PC-3 (cell line): ENCODE measurements at places on chromosomes 2 and 18. TPM values are rescaled to one million over a fixed set of nuclear protein-coding genes. Genes with fewer than 3 reads are reported as not detected.

SP110 gene
- 3.5 and 6.7 TPM in 2 replicates for total RNA-seq

GRCh38 chr2:232574674-232575403 is 24.4 kb downstream of the EIF4E2 start:
- H3K4me1 ChIP-seq: peaks cover 8% of the 10 kb centered on the region; the same call in 1 of the 2 replicates
- no peak overlapping the region for H3K4me3 ChIP-seq
- H3K27ac ChIP-seq: peak overlapping the region; percentile 25; the same call in 1 of the 2 replicates
- H3K27me3 ChIP-seq: no peaks in the 10 kb centered on the region

REG1B gene
- total RNA-seq: not detected in 2 replicates

DNA sequence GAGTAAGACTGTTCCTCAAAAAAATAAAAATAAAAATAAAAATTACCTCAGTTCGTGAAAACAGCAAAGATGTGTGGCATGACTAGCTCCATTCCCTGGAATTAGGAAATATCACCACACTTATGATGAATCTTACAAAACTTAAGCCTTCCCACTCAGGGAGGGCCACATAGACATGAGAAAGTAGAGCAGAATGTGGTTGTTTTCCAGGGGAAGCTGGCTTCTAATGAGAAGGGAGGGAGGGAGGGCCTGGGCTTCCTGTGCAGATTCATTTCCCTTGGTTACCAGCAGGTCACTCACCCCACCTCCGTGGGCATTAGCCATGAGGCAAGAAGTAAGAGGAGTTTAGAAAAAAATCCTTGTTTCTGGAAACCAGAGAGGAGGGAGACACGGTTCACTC is 95.9 kb upstream of the RMDN2 start:
- H3K27ac ChIP-seq: no peak overlapping the region
- no peaks in the 10 kb centered on the region for H3K36me3 ChIP-seq

DNA sequence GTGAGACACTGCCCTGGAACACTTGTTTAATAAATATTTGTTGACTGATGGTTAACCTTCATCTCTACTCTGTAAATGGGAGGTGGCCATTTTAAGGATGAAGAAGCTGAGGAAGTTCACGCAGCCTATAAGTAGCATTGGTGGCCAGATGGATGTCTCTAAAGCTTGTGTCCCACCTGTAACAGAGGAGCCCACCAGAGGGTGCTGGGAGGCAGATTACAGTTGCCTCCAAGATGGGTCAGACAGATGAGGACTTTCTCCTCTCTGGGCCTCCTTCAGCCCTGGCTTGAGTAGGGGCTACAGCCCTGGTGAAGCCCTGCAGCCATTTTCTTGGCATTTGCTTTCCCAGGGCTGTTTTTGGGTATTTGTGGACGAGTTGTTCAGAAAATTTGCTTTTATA is 45.0 kb upstream of the MCFD2 start:
- peaks cover 40% of the 10 kb centered on the region for H3K4me1 ChIP-seq
- H3K4me3 ChIP-seq: no peak overlapping the region

TLX2 gene
- total RNA-seq: 3.1 and 3.4 TPM in 2 replicates

- H3K27ac ChIP-seq: no peak overlapping the region
- H3K4me3 ChIP-seq: no peak overlapping the region
- no peaks in the 10 kb centered on the region for H3K27me3 ChIP-seq
- no peaks in the 10 kb centered on the region for H3K36me3 ChIP-seq
- DNase-seq: no peak
- H3K4me1 ChIP-seq: no peaks in the 10 kb centered on the region
These were observed 81.8 kb downstream of the INPP5D start for GRCh38 chr2:233141901-233142300.

- H3K27ac ChIP-seq: no peak overlapping the region
These were observed 7.5 kb downstream of the COL6A3 start for GRCh38 chr2:237406371-237406895.

KRTCAP3 gene
- 0.22 TPM in 1 of 2 replicates, not detected in the other for total RNA-seq

SLC19A3 gene
- 0.26 TPM in 1 of 2 replicates, not detected in the other for total RNA-seq

TMEM182 gene
- total RNA-seq: 4.5 and 6.5 TPM in 2 replicates

DNA sequence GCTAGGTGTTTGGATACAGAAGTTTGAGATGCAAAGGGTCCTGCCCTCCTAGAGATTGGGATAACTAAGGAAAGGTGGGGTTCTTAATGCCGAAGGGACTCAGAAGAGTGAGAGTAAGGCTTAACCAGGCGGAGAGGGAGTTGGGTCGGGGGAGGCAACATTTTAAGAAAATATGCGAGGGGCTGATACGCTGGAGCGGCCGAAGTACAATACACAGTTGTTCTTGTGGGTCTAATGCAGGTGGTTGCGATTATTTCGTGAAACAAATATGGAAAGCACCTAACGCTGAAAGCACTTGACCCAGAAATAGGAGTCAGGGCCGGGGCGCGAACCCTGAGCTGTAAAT is 344 bp upstream of the MRPL33 start:
- no peaks in the 10 kb centered on the region for H3K27me3 ChIP-seq
- H3K4me3 ChIP-seq: peak overlapping the region; percentile 96
- no peak for DNase-seq
- peaks cover 34% of the 10 kb centered on the region for H3K4me1 ChIP-seq
- peaks cover 14% of the 10 kb centered on the region for H3K36me3 ChIP-seq
- no peak overlapping the region for H3K27ac ChIP-seq

GRCh38 chr18:9898792-9899549 is 13.2 kb downstream of the TXNDC2 start:
- no peak overlapping the region for H3K4me3 ChIP-seq
- DNase-seq: peak; percentile 71
- peaks cover 12% of the 10 kb centered on the region for H3K4me1 ChIP-seq
- H3K27ac ChIP-seq: no peak overlapping the region

KCNS3 gene
- total RNA-seq: 5.8 and 7.9 TPM in 2 replicates

DNA sequence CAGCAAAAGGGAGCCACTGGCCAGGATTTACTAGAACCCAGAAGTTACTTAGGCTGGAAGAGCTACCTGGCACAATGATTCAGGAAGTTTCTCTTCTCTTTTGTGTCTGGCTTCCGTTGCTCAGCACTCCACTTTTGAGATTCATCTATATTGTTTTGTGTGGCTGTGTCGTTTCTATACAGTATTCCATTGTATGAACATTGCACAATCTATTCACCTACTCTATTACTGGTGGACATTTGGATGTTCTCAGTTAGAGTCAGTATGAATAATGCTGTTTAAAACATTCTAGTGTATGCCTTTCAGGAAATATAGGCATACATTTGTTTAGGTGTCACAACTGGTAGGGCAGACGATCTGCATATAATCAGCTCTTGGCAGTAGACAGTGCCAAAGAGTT is 36.3 kb upstream of the EPHA4 start:
- no peak for DNase-seq
- H3K36me3 ChIP-seq: no peaks in the 10 kb centered on the region
- H3K27me3 ChIP-seq: peaks cover 38% of the 10 kb centered on the region
- H3K4me3 ChIP-seq: no peak overlapping the region
- H3K27ac ChIP-seq: no peak overlapping the region
- no peaks in the 10 kb centered on the region for H3K4me1 ChIP-seq

DNA sequence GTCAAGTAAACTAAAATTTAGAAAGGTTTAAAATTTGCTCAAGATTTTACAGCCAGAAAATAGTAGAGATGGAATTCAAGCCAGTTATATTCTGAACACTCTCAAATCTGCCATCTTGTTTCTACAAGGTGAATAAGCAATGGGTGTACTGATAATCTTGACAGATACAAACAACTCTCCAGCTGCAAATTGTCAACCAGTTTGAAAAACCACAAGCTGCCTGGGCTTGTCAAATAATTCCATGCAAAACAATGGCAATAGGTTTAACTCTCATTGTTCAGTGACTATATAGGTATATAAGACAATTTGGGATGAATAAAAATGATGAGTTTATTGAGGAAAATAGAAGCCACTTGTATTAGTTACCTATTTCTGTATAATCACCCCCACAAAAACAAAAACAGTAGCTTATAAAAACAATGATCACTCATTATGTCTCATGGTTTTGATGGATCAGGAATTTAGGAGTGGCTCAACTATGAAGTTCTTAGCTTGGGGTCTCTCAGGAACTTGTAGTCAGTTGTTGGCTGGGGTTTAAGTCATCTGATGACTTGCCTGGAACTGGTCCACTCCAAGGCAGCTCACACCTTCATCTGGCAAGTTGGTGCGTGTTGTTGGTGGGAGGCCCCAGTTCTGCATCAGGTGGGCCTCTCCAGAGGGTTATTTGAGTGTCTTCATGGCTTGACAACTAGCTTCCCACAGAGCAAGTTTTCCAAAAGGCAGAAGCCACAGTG is 12.6 kb upstream of the EVA1A start:
- no peak overlapping the region for H3K27ac ChIP-seq
- peaks cover 33% of the 10 kb centered on the region for H3K4me1 ChIP-seq
- no peak overlapping the region for H3K4me3 ChIP-seq
- H3K27me3 ChIP-seq: no peaks in the 10 kb centered on the region
- DNase-seq: peak; percentile 30
- H3K36me3 ChIP-seq: no peaks in the 10 kb centered on the region

GRCh38 chr2:120439067-120439368 is 93.1 kb downstream of the INHBB start:
- H3K36me3 ChIP-seq: no peaks in the 10 kb centered on the region
- DNase-seq: no peak
- H3K4me1 ChIP-seq: peaks cover 35% of the 10 kb centered on the region
- no peaks in the 10 kb centered on the region for H3K27me3 ChIP-seq
- no peak overlapping the region for H3K4me3 ChIP-seq

ABCG5 gene
- total RNA-seq: not detected in 2 replicates

DNA sequence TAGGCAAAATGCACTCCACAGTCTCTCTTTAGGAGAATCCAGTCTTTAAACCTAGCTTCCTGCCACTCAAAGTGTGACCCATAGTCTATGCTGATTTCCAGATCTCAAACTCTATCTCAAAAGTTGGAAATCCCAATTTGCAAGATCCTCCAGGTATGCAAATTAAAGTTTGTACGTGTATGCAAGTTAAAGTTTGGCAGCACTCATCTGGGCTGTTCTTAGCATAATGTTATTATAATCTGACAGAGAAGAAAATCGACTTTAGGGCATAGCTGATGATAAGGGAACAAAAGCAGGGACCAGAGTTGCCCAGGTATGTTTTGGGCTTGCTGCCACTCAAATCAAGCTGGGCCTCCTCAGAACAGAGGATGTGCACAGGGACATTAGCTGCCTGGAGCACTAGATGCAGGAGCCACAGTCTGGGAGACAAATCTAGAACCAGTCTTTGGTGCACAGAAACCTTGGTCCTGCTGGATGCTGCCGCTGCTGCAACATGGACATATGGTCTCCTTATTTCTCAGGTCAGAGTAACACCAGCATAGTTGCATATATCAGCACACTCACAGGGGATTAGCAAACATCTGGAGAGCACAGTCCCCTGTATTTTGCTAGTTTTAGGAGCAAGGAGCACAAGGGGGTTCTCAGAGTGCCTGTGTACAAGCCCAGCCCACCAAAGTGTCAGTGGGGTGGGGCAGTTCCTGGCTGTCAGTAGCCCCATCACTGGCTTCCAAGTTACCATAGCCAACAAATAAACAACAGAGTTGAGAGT is 242.6 kb downstream of the TTC32 start:
- no peaks in the 10 kb centered on the region for H3K4me1 ChIP-seq
- H3K27me3 ChIP-seq: no peaks in the 10 kb centered on the region
- no peak overlapping the region for H3K4me3 ChIP-seq
- no peak for DNase-seq
- H3K36me3 ChIP-seq: no peaks in the 10 kb centered on the region

GRCh38 chr2:196555726-196556125 is 83.8 kb upstream of the CCDC150 start:
- DNase-seq: no peak
- no peaks in the 10 kb centered on the region for H3K4me1 ChIP-seq
- H3K36me3 ChIP-seq: no peaks in the 10 kb centered on the region
- H3K27ac ChIP-seq: no peak overlapping the region
- H3K4me3 ChIP-seq: no peak overlapping the region

DNA sequence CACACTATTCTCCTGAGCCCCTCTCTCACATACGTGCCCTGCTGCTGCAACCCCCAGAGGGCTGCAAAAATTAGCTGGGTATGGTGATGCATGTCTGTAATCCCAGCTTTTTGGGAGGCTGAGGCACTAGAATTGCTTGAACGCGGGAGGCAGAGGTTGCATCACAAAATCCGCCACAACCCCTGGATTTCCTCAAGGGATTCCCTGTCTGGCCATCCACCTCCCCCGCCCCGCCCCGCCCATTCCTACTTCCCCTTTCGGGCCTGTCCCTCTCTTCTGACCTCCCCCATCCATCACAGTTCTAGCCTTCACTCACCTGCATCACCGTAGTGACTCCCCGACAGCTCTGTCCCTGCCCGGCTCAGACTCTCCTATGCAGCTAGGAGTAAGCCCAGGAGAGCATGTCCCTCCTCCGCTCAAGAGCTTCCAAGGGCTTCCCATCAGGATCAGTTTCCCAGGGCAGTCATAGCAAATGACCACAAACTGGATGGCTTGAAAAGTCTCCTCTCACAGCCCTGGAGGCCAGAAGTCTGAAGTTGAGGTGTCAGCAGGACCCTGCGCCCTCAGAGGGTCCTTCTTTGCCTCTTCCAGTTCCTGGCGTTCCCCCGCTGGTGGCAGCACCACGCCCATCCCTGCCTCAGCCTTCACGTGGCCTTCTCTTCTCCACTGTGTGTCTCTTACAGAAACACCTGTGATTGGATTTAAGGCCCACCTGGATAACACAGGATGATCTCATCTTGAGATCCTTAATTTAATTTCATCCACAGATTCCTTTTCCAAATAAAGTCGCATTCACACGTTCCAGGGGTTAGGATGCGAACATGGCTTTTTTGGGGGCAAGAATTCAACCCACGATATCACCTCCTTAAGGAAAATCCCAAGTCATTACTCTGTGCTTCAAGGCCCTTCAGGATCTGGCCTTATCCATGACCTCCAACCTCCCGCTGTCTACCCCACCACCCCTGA is 58.5 kb downstream of the HS1BP3 start:
- H3K4me3 ChIP-seq: no peak overlapping the region
- H3K36me3 ChIP-seq: no peaks in the 10 kb centered on the region
- H3K27me3 ChIP-seq: no peaks in the 10 kb centered on the region
- DNase-seq: no peak
- peaks cover 59% of the 10 kb centered on the region for H3K4me1 ChIP-seq

CEP192 gene
- total RNA-seq: 32.6 and 34.4 TPM in 2 replicates

DNA sequence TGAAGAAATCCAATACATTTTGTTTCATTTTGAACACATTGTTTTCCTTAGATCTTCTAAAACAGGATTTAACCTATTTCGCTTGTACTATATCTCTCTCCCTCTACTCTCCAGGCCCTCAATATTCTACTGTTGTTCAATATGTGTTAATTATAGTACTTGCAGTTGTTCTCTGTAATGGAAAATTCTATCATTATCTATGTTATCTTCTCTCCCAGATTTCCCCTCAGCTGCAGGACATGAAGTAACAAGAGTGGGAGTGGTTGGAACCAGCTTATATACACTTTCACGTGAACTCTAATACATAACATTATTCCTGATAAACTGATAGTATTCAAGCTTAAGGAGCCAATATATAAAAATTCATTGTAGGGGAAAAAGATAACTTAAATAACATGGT is 7.0 kb upstream of the STRN start:
- no peaks in the 10 kb centered on the region for H3K27me3 ChIP-seq
- H3K4me1 ChIP-seq: 0 out of 2 replicates have a peak, but pooled peaks cover under 1% of the 10 kb centered on the region
- no peak overlapping the region for H3K27ac ChIP-seq
- no peak overlapping the region for H3K4me3 ChIP-seq
- H3K36me3 ChIP-seq: no peaks in the 10 kb centered on the region

- H3K4me1 ChIP-seq: peaks cover 28% of the 10 kb centered on the region
- DNase-seq: peak; percentile 90
- H3K27me3 ChIP-seq: no peaks in the 10 kb centered on the region
- H3K27ac ChIP-seq: peak overlapping the region; percentile 44
- no peaks in the 10 kb centered on the region for H3K36me3 ChIP-seq
These were observed 83.0 kb upstream of the ZNF532 start for GRCh38 chr18:58781627-58782194.
